ENCODE measurements at places on chromosomes 4 and X.

DNA sequence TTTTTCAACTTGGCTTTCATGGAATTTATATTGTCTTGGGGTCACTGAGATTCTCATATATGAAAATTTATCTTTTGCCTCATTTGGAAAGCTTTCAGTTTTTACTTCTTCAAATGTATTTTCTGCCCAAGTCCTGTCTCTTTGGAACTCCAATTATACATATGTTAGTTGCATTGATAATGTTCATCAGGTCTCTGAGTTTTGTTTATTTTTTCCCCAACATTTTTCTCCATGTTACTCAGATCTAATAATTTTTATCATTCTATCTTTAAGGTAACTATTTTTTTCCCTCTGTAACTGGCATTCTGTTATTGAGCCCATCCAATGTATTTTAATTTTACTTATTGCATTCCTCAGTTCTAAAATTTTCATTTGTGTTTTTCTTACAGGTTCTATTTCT is 10.7 kb upstream of the TRO start:
- DNase-seq: no peak

GRCh38 chr4:168397611-168398169 is 79.1 kb upstream of the DDX60 start:
- DNase-seq: no peak

- no peak for DNase-seq
Observed at GRCh38 chr4:145090380-145090779, 7.6 kb downstream of the ANAPC10 start.

- DNase-seq: no peak
Observed at GRCh38 chr4:9962611-9963314, 58.5 kb downstream of the SLC2A9 start.

DNA sequence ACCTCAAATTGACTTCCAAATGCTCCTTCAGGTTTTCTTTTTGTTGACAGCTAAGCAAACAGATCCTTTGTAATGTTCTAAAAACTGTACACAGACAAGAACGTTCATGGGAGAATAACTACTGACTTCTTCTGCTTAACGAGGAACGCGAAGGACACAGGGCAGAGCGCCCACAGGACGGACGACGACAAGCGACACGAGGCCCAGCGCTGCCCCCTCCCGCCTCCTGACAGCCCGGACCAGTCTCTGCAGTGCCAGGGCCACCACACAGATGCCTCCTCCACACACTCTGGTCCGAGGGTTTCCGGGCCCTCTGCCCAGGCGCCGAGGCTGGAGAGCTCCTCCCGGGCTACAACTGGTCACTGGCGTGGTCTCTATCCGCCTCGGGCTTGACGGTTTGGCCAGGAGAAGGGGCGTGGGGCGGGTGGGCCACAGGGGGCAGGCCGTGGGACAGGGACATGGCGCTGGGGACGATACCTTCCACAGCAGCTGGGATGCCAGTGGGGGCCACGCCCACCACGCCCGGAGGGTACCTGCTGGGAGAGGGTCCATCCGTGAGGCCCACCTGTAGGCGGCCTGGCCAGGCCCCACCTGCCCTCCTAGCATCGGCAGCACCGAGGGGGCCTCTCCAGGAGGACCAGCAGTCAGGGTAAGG is 36.9 kb downstream of the CTBP1 start:
- no peak for DNase-seq

DNA sequence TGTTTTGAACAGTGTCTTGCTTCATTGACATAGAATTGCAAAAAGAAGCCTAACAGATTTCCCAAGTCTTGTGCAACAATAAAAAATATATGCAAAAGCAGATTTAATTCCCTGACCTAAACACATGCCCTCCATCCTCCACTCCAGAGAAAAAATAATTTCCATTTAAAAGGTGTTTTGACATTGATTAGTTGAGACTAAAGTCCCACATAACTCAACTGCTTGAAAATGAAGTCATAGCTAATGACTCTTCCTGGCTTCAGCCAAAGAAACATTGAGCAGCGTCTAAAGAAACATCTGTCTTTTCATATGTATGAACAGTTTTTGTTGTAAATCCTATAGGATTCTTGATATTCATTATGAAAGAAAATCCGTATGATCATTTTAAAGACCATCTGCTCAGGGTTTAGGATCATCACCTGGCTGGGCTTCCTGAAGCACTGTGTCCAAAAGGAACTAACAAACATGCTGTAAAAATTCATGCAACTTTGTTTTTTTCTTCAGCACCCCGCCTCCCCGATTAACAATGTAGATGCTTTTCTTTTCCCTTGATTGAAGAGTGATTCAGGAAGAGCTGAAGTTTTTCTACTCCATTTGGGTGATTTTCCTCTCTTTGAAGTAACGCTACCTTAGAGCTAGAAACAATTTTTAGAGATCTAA is 273.4 kb downstream of the HS3ST1 start:
- DNase-seq: no peak

DNA sequence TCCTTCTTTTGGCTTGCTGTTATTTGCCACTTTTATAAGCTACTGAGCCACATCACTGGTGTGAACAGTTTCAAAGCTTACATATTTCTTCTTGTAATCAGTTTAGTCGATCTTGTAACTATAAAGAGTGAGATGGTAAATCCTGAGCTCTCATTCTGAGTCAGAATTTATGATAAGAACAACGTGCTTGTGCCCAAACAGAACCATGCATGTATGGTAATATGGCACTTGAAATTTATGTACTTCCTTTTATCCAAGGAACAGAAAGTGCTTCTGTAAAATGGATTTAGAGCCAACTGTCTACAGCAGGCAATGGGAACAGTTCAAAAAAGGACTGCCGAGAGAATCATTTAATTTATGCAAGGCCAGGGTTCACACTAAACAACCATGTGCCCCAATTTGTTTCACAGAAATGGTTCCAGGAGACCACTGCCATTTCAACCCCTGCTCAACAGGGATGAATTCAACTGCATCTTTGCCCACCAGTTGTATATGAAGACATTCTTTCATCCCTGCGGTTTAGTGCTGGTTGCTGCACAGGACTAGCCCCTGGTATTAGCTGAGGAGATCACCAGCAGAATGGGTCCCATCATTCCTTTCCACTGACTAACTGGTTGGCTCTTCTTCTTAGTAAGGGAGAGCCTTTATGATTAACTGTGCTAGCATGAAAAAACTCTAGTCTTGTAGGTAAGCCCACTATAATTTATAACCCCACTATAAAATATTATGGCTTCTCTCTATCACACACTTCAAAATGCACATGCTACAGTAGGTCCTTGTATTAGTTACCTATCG is 162.9 kb upstream of the PGRMC2 start:
- DNase-seq: no peak
